ENCODE measurements at places on chromosomes 6 and 20.

DNA sequence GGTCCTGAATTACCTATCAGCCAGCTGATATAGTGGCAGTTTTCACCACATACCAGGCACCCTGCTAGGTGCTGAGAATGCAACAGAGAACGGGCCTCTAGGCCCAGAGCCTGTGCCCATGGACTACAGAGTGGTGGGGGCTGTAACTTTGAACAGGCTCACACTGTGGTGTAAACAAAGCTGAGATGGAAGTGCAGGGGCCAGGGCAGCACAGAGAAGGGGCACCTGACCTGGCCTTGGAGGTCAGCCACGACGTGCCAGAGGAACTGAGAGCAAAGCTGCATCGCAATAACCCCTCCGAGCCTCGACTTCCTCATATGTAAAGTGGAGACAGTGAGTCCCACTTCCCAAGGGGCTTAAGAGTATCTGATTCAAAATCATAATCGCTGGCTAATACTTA, 105.8 kb downstream of the MAFB start:
- DNase-seq, result no peak

DNA sequence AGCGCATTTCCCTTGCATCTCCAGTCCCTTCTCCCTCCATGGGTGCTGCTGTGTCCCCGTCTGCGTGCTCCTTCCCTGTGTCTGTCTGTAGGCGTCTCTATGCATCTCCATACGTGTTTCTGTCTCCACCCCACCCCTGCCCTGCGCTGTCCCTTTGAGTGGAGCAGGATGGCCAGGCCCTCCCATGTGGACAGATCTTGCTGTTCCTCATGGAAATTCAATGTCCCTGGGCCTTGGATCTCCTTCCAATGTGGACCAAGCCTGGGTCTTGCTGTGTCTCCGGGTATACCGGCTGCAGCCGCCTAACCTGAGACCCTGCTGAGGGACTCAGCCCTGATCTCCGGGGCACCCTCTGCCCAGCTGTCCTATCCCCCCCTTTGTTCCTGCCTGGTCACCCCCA, 172.7 kb downstream of the BMP7 start:
- no peak for DNase-seq

- no peak for DNase-seq
Observed at GRCh38 chr6:101458336-101458735, 64.8 kb downstream of the GRIK2 start.

DNA sequence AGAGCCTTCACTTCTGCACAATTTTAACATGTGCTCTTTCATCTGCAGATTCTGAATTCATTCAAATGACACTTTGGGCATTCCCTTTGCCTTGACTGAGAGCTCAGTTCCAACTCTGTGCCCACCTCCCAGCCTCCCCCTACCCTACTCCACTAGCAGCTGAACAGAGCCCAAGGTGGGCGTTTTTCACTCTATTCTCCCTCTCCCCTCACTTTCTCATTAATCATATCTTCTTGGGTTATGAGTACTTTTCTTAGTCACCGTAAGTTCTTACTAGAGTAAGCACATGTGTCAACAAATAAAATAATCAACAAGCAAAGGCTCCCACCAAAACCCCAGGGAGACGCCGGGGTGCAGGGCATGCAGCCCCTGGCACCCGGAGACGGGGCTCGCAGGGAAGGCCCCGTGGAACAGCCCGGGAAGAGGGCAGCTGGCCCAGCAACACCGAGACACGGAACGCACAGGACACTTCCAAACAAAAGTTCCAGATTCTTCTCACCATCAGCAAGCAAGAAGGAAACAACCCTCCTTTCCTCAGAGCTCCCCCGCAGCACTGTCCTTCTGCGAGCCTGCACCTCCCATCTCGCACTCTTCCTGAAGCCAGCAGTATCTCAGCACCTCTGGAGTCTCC, 34.1 kb downstream of the TAF4 start:
- no peak for DNase-seq

GRCh38 chr6:3619201-3619600, 132.3 kb downstream of the PXDC1 start:
- no peak for DNase-seq

DNA sequence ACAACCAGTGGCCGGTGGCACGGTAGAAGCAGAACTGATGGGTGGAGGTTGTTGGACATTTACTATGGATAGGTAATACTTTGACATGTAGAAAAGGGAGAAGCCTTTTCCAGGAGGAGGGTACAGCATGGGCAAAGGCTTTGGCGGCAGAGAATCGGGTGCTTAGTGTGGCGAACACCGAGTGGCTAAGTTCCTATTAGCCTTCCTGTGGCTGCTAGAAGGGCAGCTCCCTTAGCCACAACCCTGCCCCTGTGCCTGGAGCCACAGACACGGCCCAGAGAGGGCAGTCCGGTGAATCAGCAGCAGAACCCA, 37.9 kb upstream of the TGM2 start:
- DNase-seq, result no peak

DNA sequence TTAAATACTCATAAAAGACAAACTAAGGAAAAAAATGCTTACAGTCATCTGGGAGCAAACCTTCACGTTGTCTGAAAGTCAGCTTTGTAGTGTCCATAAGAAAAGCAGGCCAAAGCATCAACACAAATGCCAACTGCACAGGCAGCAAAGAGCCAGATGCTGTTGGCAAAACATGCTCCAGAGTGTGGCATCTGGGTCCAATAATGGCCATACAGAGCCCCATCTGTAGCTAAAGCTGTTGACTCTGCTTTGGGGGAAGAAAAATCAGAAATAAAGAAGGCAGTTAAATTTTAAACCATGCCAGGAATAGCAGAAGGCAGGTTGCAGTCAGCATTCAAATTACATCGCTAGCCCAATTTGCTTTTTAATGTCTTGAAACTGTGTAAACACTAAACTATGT, 776.3 kb downstream of the EYS start:
- no peak for DNase-seq

GRCh38 chr6:133160536-133160935, 80.6 kb upstream of the EYA4 start:
- no peak for DNase-seq

DNA sequence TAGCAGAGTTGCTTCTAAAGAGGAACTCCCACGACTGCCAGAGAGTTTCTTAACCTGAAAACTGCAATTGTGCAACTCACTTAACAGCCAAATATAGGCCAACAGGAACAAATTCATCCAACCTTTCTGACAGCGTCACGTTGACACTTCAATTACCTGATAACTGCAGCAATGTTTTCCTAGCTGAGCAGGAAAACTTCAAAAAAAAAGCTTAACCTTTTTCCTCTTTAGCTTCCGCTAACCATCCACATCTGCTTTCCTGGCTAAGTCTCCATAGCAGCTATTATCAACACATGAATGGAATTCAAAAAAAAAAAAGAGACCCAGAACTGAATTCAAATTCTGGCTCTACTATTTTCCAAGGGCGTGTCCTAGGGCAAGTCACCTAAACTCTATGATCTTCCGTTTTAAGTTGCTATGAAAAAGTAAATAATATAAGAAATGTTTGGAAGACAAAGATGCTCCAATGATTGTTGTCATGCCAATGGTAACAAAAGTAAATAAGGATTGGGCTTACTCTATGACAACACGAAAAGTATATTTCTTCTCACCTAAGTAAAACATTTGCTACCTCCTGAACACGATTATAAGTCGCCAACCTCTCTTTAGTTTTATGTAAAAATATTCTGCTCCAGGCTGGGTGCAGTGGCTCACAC, 524.6 kb upstream of the JARID2 start:
- no peak for DNase-seq

GRCh38 chr6:144725736-144726522, 440.8 kb downstream of the UTRN start:
- DNase-seq, result no peak

DNA sequence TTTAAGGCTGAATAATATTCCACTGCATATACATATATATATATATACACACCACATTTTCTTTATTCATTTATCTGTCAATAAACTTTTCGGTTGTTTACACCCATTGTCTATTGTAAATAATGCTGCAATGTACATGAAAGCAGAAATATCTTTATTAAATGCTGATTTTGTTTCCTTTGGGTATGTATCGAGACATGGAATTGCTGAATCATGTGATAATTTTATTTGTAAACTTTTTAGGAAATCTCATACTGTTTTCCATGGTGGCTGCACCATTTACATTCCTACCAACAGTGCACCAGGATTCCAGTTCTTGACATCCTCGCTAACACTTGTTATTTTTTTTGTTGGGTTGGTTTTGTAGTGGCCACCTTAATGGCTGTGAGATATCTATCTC, 14.1 kb upstream of the HLA-DOA start:
- no peak for DNase-seq

DNA sequence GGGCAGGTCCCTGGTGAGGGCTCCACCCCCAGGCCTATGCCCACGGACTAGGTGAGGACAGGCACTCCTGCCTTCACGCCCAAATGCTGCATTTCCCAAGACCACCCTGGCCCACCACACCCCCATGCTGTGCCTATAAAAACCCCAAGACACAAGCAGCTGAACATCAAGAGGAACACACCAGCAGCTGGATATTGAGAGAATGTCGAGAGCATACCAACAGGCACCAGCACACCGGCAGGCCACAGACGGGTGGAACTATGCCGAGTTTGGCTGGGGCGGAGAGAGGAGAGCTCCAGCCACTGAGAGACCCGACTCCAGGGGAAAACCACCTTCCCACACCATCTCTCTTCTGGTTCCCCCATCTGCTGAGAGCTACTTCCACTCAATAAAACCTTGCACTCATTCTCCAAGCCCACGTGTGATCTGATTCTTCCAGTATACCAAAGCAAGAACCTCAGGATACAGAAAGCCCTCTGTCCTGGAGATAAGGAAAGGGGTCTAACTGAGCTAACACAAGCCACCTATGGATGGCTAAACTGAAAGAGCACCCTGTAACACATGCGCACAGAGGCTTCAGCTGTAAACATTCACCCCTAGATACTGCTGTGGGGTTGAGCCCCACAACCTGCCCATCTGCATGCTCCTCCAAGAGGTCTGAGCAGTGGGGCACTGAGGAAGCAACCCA, 316.2 kb downstream of the FOXC1 start:
- DNase-seq, result no peak

GRCh38 chr20:14919501-14920081, 582.2 kb upstream of the FLRT3 start:
- no peak for DNase-seq

DNA sequence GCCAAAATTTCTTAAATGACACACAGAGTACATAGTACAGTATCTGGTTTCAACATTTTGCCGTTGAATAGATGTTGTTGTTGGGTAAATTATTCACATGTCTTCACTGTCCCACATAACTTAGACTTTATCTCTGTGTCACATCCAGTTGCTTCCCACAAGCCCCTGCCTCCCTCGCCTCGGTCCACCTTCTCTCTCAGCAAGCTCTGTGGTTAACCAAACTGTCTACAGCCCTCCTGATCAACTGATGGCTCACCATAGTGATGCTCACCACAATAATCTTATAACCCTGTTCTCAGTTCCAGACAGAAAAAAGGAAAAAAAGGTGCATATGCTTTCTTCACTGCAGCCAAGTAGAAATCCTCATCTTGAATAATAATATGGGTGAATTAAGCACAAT, 23.0 kb downstream of the IL17F start:
- DNase-seq, result no peak

DNA sequence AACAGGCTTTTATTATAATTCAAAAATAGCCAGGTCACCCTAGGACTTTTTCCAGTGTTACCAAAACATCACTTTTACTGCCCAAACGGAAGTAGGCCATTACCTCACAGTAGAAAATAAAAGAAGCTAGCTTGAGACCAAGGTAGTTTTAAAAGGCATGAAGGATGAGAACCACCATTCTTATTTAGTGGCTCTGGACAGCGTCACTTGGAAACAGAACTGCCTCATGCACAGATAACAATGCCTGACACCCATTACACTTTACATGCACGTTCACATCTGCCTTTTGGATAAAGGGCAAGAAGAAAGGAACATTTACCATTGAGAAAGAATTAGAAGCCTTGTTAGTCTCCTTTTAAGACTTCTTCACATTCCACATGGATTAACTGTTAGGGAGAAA, 1.9 kb upstream of the PAQR8 start:
- DNase-seq, result no peak

DNA sequence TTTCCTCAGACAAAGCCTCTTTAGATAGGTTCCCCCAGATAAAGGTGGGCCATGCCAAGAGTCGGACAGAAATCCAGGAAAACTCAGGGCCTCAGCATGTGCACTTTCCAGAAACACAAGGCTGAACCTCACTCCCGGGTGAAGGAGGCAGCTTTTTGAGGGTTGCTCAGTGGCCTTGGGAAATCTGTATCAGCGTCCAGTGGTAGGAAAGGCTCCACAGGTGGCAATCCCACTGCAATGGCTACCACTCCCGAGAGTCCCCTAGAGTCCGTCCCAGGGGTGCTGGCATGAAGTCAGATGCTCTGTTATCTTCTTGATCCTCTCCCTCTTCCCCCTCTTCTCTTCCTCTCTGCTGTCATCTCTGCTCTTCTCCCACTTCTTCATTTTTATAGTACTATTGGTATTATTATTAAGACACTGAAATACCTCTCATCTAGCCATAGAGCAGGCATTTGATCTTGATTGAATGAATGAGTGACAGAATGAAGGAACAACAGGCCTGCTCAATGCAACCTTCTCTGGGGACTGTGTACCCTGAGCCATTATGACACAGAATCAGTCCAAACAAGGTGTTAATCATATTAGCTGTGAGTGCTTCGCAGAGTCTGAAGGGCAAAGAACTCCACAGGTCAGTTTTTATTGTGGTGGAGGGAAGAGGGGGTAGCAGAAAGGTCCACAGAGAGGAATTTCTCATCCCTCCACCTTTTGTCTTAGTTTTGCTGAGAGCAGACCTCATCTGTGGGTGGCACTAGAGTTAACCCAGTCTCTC, 13.3 kb downstream of the SLC22A1 start:
- no peak for DNase-seq
